ENCODE measurements at places on chromosomes 5 and 9.

GRCh38 chr5:119307170-119307569, 48.6 kb upstream of the TNFAIP8 start:
- no peak for DNase-seq

DNA sequence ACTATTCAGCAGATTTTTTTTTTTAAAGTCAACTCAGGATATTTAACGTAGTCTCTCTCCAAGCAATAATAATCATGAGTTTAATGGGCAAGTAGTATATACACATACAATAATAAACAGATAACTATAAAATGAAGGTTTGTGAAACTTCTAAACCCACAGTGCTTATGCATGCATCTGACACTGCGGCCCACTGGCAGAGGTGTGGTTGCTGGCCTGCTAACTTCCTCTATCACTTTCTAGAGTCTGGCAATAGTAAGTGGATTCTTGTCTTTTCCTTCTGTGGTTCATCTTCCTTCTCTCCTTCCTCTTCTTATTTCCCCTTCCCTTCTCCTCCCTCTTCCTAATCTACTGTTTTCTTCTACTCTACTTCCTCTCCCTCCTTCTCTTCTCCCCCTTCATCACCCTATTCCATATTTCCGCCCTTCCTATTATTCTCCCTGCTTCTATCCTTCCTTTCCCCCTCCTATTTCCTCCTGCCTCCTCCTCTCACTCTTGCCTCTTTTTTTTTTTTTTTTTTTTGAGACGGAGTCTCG, 18.6 kb upstream of the AGXT2 start:
- no peak for DNase-seq

DNA sequence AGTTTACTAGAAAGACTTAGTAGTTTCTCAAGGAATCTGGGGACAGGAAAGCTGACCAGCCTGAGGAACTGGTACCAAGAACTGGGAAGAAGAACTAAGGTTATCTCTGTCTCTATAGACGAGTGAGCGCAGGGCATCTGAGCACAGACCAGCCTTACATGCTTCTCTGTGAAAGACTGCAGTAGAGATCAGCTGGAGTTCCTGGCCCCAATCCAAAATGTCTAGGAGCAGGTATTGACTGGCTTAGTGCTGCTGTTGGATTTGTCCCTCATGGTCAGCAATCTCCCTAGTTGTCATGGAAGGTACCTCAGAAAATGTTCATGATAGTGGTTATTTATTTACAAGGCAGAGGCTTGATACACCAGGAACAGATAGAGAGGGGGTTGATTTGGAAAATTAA, 13.3 kb downstream of the NUP214 start:
- no peak for DNase-seq

DNA sequence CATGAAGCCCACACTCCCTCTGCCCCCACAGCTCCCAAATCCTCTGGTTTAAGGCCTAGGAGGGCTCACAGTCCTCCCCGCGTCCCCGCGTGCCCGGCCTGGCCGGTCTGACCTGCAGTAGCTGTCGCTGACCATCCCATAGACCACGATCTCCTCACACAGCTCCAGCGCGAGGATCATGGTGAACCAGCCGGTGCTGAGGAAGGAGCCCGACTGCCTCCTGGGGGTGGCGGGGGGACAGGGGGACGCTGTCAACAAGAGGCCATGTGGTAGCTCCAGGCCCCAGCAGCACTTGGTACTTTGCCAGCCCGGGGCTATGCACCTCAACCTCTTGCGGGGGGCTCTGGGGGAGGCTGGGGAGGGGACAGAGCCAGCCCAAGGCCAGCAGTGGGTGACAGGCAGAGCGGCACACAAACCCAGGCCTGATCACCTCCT, 7.0 kb downstream of the ST6GALNAC4 start:
- no peak for DNase-seq

GRCh38 chr5:75338408-75338807, 1.4 kb downstream of the HMGCR start:
- no peak for DNase-seq

Data from kidney capillary endothelial cell (primary cell).